GM04504 (cell line): ENCODE measurements at places on chromosomes 4 and X.
A peak's percentile ranks its signal among the peaks of the same experiment; 100 is the strongest.

DNA sequence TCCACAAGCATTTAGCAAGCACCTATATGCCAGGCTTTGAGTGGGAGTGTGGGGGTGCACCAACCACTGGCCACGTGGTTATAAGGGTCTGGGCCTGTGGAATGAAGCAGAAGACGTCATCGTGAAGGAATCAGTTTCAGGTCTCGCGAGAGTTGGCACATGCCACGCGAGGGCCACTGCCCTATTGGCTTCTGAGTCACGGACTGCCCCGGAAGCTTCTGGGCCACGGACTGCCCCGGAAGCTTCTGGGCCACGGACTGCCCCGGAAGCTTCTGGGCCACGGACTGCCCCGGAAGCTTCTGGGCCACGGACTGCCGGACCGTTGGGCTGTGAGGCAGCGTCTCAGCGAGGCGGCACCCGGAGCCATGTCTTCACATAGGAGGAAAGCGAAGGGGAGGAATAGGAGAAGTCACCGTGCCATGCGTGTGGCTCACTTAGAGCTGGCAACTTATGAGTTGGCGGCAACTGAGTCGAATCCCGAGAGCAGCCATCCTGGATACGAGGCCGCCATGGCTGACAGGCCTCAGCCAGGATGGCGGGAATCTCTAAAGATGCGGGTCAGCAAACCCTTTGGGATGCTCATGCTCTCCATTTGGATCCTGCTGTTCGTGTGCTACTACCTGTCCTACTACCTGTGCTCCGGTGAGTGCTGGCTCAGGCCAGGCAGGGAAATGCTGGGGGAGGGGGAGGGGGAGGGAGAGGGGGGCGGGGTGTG, at the start of gene FMR1NB:
TSS of gene FMR1NB (plus strand) at position 300 of the 715 bp plus-strand sequence. CDS start at position 366, 66 bp downstream.
- DNase-seq: no peak

GRCh38 chrX:68912113-68912512, 83.3 kb downstream of the EFNB1 start:
- no peak for DNase-seq

DNA sequence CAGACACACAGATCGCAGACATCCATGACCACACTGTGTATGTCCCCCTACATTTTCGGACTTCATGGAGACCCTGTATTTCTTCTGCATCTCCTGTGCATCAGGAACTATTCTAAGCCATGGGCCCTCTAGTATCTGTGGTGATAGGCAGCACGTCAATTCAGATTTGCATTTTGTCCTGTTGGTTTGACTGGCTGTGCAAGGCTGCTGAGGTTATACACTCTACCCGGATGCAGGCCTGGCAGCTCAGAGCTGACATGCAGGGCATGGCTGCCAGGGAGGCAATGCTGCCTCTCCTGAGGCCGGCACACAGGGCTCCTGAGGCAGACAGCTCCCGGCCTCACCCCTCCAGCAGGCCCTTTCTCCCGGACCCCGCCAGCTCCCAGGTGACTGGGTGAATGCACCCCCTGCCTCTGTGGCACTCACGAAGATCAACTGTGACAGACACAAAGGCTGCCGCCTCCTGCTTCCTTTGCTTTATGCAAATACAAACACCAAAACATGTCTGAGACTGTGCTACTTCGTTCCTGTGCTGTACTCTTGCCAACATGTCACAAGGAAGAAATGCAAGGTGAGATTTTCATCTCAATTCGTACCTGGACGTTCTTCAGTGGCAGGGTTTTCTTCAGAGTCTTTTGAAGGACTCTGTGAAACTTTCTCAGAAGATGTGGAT, 51.0 kb downstream of the NSG1 start:
- no peak for DNase-seq

DNA sequence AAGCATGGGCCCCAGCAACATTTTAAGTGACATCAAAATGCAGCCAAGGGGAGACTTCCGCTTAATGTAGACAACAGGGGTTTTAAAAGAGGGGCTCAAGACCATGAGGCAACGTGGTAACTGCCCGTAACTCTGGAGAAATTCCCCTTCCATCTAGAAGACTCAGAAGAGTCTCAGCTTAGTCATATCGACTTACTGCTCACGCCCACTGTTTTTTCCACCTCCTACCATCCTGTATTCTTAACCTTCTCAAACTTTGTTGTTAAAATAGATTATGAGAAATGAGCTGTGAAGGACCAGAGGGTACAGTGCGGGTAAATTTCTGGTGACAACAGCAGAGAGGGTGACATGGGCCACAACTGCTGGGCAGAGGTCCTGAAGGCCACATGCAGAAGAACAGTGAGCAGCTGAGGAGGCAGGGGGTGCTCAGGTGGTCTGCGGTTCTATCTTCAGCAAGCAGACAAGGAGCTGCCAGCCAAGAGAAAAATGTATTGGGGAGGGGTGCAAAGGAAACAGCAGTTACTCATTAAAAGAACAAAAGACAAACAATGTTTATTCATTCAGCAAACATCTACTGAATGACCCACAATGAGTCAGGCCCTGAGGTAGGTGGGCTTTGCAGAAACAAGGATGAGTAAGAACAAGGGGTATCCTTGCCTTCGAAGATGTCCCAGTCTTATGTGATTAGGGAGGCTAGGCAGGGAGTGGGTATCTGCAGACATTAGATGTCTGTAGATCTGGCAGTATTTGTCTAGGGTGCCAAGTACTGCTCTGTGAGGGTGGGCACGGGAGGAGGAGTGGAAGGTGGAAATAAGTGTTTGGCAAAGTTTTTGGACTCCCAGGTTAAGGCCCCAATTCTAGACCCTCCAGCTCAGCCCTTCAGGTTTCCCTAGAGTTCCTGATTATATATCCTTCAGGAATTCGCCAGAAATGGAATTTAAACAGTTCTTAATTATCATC, 175.3 kb downstream of the TSPAN5 start:
- no peak for DNase-seq

DNA sequence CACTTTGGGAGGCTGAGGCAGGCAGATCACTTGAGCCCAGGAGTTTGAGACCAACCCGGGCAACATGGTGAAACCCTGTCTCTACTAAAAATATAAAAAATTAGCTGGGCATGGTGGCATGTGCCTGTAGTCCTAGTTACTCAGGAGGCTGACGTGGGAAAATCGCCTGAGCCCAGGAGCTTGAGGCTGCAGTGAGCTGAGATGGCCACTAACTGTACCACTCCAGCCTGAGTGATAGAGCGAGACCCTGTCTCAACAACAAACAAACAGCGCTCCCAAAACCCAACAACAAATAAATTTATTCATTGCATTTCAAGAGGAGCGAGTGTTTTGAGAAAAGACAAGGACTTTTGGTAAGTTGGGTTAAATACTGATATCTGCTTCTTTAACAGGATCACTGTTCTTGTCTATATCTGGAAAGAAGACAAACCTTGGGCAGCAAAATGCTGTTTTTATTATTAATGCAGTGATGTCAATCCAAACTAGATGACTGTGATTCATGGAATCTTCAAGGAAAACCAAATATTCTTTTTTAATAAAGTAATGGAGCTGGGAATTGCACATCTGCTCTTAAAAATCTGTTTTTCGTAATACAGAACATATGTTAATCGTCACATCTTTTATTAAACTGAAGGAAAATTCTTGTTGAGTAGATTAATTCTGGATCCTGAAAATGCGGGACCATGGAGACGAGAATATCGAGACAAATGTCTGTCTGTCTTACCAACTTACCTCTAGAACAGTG, 90.8 kb upstream of the LIMCH1 start:
- no peak for DNase-seq

- DNase-seq: no peak
Observed at GRCh38 chr4:13857800-13858199, 230.3 kb upstream of the BOD1L1 start.

DNA sequence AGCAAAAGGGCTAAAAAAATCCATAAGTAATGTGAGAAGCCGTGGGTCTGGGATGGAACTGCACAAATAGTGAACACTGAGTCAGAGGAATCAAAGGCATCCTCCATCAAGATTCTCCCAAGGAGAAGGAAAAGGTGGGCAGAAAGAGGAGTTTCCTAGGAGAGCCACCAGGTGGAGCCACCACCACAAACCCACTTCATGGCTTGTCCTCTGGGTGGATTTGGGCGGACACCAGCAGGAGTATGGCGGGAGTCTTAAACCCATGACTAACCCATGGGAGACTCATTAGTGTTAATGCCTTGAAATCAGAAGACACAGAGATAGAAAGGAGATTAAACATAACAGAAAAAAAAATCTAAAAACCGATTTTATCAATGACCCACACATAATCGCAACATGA, 147.7 kb downstream of the SH3KBP1 start:
- DNase-seq: no peak

GRCh38 chr4:168585168-168586091, 88.6 kb downstream of the PALLD start:
- no peak for DNase-seq

GRCh38 chr4:89111833-89112563, 665 bp downstream of the TIGD2 start:
- peak; percentile 68 for DNase-seq

DNA sequence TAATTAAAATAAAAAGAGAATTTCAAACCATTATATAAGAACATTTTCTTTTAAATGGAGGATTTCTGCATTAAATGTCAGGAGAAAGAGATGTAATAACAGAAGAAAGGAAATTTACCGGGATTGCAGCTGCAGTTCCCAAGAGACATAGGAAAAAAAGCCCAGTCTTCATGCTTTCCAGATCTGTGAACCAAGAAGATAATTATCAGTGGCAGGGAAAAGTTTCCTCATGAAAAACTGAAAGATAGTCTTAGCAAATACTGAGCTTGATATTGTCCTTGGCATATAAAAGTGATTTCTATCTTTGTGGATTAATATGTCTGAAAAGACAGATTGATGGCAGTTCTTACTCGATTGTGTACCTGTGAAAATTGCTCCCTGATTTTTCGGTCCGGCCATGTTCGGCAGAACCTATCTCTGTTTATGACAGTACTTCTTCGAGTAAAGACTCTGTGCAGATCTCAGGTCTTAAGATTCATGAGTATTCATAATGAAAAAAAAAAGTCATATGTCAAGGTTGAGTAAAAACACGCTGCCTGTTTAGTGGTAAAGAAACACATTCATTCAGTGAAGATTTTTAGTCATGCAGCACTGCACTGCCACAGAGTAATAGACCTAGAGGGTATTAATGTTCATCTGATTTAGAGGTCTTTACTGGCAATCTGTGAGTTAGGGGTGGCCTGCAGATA, 29.6 kb downstream of the SPARCL1 start:
- DNase-seq: no peak

GRCh38 chr4:87033902-87034301, 99.1 kb downstream of the AFF1 start:
- no peak for DNase-seq

DNA sequence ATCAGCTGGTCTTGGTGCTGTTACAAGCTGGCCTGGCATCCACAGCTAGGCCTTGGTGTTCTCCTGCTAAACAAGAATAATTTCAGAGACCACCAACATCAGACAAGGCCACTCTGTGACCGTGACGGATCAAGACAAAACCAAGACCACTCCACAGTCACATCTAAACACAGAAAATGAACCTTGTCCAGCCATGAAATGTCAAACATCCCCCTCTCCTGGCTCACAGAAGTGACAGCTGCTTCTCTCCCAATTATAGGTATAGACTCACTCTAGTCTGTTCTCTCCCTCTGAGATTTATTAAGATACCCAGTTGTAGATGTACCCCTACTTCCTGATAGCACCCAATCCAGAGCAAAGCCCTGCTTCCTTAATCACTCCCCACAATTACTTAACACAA, 40.4 kb downstream of the EFHC2 start:
- DNase-seq: no peak

GRCh38 chr4:90889171-90889570, 762.0 kb downstream of the CCSER1 start:
- DNase-seq: no peak

GRCh38 chr4:185379326-185380295, 16.1 kb downstream of the LRP2BP start:
- DNase-seq: no peak

- no peak for DNase-seq
Observed at GRCh38 chr4:114178392-114178791, 198.9 kb upstream of the ARSJ start.

GRCh38 chrX:138853936-138854335, 142.4 kb upstream of the FGF13 start:
- DNase-seq: no peak

GRCh38 chr4:85107553-85107952, 141.1 kb upstream of the WDFY3 start:
- no peak for DNase-seq

DNA sequence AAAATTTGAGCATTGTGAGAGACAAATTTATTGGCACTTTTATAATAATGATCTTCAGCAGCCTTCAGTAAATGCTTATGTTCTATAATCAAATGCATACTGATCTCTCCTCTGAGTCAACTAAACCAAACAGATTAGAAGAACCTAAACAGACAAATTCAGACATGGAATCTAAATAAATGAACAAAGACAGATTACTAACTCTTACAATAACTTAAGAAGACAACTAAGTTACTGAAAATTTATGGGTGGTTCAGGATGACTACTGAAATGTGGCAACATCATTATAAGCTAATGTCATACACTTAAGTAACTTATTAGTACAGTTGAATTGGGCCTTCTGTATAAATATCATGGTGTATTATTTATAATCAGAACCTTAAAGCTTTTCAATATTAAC, 127.3 kb downstream of the NEK1 start:
- no peak for DNase-seq

GRCh38 chr4:61605984-61606383, 405.9 kb downstream of the ADGRL3 start:
- DNase-seq: no peak

DNA sequence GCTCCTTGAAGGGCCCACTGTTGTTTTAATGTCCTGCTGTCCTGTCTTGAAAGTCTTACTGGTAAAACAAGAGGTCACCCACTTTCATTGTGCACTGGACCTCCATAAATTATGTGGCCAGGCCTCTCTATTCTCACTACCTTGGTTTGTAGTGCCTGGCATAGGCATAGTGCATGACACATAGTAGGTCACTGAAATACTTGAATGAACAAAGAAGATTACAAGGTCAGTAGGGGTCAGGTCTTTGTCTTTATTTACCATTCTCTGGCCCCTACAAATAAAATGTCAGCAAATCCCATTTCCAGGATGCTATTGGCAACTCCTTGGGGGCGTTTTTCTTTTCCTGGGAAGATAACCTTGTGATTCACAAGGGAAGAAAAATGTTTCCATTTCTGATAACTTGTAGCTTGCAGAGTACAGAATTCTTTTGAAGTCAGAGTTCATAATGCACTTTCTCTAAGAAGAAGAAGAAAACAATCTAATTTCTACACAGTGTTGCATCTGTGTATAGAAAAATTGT, 1.4 kb downstream of the PGM2 start:
- DNase-seq: no peak

GRCh38 chr4:3393171-3393570, 48.6 kb upstream of the HGFAC start:
- no peak for DNase-seq

GRCh38 chrX:152831391-152831790, 528 bp downstream of the NSDHL start:
- no peak for DNase-seq
